Left forelimb (tissue), 1 donor: ENCODE measurements at places on chromosomes 12 and 14.

DNA sequence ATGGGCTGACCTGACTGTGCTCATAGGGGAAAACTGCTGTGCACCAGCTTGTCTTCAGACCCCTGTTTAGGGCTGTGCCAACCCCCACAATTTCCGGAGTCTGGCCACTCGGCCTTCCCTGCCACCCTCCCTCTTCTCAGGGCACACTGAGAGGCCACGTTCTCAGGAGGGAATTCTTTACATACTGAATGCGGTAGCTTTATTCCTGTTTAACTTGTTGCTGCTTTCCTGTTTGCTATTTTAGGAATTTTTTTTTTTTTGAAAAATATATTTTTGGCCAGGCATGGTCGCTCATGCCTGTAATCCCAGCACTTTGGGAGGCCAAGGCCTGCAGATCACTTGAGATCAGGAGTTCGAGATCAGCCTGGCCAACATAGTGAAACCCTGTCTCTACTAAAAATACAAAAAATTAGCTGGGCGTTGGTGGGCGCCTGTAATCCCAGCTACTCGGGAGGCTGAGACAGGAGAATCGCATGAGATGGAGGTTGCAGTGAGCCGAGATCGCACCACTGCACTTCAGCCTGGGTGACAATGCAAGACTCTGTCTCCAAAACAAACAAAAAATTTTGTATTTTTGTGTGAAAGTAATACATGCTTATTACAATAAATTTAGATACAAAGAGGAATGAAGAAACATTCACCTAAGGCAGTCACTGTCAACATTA, 39.5 kb downstream of the TPCN1 start:
- no peak for DNase-seq

GRCh38 chr12:81450920-81451739, 308.0 kb downstream of the PPFIA2 start:
- no peak for DNase-seq

DNA sequence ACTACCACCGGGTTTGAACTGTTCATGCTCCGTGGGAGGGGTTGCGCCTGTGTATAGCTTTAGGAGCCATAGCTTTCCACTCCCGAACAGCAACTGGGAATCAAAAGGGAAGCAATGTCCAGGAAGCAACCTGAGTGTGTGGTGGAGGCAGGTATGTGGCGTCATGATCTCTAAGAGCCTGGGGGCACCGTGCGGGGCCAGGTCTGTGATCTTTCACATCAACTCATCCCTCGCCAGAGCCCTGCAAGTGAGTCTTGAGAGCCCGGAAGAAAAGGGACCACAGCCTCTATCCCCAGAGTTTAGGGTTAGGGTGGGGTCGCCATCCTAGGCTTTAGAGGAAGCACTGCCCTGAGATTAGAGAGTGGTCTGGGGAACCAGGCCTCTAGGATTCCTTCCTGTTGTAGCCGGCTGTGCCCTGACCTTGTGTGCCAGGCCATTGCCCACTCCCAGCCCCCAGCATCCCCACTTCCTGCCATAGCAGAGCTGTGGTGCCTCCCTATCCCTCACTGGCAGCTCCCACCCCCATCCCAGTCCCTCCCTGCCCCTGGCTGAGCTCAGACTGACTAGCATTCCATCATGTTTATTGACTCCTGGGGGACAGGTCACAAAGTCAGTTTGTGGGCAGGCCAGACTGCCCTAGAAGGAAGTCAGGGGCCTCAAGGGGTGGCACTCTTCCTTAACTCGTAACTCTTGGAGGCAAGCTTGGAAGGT, 745 bp upstream of the ADCY4 start:
- no peak for DNase-seq

GRCh38 chr12:131815131-131815530, 13.1 kb upstream of the MMP17 start:
- DNase-seq = no peak

- DNase-seq = no peak
Observed at GRCh38 chr14:104899781-104900180, 24.9 kb upstream of the PLD4 start.
